Nephron progenitor cell (in vitro differentiated cells): ENCODE measurements at places on chromosomes 2 and 18.

DNA sequence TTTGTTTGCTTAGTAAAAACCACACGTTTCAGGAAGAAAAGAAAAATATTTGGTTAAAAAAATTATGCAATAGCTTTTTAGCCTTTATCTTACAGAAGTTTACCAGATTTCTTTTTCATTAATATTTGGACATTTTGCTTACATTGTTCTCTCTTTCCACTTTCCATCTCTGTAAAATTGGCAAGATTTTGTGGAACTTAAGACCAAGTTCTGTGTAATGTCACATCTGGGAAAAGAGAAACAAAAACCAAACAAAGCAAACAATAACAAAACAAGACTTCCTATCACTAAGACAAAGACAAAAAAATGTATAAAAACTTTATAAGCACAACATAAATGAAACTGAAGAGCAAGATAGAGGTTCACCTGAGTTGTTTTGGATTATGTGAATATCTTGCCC lies 1392.1 kb upstream of the CELF4 start:
- DNase-seq = no peak

DNA sequence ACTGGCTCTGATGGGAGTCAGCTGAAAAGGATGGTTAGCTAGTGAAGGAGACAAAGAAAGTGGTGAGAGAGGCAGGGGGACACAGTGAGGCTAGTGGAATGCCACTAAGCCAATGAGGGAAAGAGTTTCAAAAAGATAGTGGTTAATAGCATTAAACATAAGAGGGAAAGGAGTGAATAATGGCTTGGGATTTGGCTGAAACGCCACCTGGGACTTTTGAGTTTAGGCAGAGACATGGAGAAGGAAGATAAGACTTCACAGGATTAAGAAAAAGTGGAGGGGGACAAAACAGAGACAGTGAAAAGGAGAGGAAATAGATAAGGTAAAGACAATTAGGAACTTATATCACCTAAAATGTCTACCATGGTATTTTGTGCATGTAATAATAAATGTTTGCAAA lies 6.9 kb downstream of the CD28 start:
- DNase-seq = no peak

DNA sequence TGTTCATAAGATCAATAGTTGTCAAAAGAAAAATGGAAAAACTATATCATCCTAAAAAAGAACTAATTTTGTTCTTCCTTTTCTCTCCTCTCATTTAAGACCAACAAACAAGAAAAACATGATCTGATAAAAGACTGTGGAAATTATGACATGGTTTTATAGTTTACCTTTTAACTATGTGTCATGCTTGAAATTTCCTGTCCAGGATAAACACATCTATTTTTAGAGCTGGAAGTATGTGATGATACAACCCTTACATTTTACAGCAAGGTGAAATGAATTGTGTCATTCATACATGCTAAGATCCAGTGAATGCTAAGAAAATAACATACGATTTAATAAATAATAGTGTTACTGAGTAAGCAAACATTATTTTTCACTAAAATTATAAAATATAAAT lies 89.9 kb downstream of the GULP1 start:
- DNase-seq = no peak

GRCh38 chr2:65537651-65538385 lies 105.4 kb upstream of the SPRED2 start:
- DNase-seq = no peak

- DNase-seq = no peak
These were observed 266.8 kb upstream of the FBXO11 start for GRCh38 chr2:48173141-48173540.

- no peak for DNase-seq
These were observed 30.3 kb downstream of the LRRC30 start for GRCh38 chr18:7261199-7261598.

DNA sequence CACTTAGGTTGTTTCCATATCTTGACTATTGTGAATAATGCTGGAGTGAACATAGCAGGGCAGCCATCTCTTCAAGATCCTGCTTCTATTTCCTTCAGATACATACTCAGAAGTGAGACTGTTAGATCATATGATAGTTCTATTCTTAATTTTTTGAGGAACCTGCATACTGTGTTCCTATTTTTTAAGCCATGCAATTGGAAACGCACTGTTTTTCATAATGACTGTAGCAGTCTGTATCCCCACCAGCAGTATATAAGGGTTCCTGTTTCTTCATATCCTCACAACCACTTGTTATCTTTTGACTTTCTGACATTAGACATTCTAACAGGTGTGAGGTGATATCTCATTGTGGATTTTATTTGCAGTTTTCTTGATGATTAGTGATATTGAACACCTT lies 15.5 kb downstream of the NEURL3 start:
- no peak for DNase-seq

DNA sequence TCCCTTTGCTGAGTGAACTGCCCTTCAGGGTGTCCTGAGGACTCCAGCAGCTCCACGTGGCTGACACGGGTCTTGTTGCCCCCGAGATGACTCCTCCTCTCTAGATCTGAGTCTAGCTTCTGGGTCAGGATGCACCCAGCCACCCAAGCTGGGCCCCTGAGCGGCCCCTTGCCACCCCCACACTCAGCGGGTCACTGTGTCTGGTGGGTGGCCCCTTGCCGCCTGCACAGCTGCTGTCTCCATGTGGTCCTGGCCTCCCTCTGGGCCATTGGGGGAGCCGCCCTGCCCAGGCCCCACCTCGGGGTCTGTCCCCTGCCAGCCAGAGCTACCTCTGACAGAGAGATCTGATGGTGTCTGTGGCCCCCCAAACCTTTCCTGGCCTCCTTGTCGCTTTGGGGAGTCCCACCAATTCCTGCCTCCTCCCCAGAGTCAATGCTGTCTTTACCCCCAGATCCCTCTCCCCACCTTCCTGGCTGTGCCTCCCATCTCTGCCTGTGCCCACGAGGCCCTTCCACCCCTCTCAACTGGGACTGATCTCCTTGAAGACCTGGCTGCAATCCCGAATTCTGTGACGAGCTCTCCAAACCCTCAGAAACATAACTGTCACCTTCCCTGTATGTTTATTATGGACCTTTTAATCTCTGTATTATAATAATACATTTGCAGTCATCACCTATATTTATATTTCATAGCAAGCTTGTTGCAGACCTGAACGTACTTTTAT lies 46.5 kb downstream of the TWIST2 start:
- no peak for DNase-seq

- DNase-seq = no peak
These were observed 60.6 kb downstream of the IL1R2 start for GRCh38 chr2:102052365-102052764.

- no peak for DNase-seq
These were observed 331.1 kb downstream of the PTPRM start for GRCh38 chr18:7898181-7898580.

DNA sequence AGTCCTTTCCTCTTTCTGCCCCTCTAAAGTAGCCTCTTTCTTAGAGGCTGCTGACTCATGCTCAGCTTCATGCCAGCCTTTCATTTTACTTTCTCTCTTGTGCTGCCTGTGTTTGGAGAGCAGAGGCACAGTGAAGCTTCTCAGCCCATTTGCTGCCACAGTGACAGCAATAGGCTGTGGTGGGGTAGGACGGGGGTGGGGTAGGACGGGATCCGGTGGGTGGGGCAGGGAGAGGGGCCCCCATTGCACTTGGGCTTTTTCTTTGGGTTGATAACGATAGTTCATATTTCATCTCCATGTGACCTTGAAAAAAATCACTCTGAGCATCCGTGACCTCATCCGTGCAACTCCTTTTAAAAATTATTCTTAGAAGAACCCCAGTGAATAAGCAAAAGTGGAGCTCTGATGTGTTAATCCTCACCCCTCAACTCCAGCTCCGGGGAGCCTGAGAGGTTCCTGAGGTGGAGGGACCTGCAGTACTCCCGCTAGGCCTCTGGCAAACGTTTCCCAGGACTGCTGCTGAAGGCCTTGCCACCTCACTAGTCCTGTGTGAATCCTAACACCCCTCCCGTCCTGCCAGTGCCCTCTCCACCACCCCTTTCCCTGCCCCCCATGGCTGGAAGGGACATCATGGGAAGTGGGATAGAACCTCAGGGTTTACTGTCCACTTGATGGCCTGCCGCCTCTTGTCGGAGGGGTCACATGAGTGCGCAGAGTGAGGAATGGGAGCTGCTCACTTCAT lies 70.8 kb downstream of the INPP4A start:
- no peak for DNase-seq

DNA sequence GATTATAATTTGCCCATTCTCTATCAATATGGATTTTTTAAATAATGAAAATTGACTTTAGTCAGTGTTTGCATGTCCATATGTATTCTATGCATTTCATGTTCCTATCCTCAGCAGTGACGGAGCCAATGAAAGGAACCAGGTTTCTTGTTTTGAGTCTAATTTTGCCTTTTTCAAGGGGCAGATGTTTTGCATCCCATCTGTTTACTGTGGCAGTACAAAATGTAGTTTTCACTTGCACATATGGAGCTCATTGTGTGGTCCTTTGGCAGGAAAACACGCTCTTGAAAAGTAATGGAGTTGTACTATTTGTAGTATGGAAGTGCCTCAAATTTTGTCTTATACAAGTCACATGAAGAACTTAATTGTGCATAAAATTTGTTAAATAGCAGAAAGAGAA lies 127.8 kb downstream of the AGPS start:
- DNase-seq = no peak

- no peak for DNase-seq
These were observed 18.5 kb upstream of the TMEM178A start for GRCh38 chr2:39647104-39647765.

- no peak for DNase-seq
These were observed 1.9 kb upstream of the NABP1 start for GRCh38 chr2:191675807-191676721.

DNA sequence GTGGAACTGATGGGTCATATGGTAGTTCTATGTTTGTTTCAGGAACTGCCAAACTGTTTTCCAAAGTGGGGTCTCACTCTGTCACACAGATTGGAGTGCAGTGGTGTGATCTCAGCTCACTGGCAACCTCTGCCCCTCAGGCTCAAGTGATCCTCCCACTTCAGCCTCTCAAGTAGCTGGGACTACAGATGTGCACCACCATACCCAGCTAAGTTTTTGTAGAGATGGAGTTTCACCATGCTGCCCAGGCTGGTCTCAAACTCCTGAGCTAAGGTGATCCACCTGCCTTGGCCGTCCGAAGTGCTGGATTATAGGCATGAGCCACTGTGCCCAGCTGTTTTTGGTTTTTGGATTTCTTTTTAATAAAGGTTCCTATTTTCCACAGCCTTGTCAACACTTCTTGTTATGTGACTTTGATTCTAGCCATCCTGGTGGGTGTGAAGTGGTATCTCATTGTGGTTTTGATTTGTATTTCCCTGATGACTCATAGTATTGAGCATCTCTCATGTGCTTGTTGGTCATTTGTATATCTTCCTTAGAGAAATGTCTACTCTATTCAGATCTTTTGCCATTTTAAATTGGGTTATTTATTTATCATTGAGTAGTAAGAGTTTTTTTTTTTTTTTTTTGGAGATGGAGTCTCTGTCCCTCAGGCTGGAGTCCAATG lies 22.8 kb downstream of the NPC1 start:
- DNase-seq = no peak

GRCh38 chr2:11655495-11655894 lies 14.5 kb downstream of the NTSR2 start:
- no peak for DNase-seq

DNA sequence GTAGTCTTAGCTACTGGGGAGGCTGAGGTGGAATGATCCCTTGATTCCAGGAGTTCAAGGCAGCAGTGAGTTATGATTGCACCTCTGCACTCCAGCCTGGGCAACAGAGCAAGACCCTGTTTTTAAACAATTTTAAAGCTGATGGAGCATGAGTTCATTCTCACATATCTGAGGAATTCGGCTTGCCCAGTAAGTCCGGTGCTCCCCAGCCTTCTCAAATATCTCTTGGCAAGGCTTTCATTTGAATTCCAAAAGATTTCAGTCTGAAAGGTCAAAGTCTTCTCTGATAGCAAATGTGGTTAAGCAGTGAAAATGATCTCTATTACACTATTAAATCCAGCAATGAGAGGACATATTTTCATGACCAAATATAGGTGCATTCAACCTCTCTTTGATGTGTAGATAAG lies 27.9 kb downstream of the PIEZO2 start:
- no peak for DNase-seq

GRCh38 chr2:208783184-208783583 lies 376.6 kb downstream of the PTH2R start:
- DNase-seq = no peak

DNA sequence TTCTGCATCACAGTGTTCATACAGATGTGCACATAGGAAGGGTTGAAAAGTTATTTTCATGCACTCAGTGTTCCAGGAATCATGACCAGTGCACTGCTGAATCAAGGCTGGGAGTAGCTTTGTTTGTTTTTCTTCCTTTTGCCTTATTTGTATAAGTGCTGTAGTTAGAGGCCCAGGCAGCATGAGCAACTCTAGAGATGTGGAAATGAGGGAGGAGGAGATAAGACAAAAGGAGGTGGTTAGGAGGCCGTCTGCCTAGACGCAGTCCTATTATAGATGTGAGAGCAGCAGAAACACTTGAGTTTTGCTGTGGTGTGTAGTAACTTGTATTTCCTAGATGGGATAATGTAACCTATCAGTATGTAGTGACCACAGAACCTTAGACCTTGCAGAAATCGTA lies 264.3 kb upstream of the RASGRP3 start:
- DNase-seq = no peak

DNA sequence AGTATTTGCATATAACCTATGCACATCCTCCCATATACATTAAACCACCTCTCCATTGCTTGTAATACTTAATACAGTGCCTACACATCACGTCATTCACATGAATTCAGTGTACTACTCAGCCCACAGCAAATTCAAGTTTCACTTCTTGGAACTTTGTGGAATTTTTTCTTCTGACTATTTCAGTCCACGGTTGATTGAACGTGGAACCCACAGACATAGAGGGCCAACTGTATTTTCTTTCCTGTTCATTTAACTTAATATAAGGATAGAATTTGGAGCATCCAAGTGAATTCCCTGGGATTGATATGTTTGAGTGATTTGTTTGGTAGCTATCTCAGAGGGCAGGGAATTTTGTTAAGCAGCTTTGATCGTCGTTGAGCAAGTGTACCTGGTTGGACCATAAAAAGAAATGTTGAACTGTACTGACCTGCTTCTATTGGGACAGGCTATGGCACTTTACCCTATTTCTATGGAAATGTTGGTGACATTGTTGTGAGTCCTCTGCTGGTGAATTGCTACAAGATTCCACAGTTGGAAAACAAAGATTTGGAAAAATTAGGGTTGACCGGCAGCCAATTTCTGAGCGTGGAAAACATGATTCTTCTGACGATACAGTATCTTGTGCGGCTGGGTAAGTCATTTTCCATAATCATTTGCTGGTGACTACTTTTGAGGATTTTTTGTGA lies 156.6 kb downstream of the ESCO1 start:
- no peak for DNase-seq

- no peak for DNase-seq
These were observed 222.2 kb upstream of the MEIS1 start for GRCh38 chr2:66212749-66213148.

DNA sequence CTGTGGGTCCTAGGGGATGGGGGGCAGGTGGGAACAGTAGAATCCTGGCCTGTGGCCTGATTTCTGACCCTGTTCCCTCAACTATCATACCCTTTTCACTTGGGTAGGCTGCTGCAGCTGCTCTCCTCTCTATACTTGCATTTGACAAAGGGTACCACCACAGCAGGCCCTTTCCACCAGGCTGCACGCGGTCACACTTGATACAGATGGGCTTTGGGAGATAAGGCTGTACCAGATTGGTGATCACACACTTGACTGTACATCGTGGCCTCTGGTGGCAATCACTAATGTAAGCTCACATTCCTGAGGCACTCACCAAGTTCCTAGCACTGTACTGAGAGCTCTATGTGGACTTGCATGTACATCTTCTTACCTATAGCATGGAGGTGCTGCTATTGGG lies 1.6 kb upstream of the RALB start:
- no peak for DNase-seq

GRCh38 chr18:13450289-13451212 lies 232.0 kb downstream of the LDLRAD4 start:
- DNase-seq = no peak
